T-cell (primary cell): ENCODE measurements at places on chromosomes 2 and 18. TPM values are rescaled to one million over a fixed set of nuclear protein-coding genes. Genes with fewer than 3 reads are reported as not detected.

DNA sequence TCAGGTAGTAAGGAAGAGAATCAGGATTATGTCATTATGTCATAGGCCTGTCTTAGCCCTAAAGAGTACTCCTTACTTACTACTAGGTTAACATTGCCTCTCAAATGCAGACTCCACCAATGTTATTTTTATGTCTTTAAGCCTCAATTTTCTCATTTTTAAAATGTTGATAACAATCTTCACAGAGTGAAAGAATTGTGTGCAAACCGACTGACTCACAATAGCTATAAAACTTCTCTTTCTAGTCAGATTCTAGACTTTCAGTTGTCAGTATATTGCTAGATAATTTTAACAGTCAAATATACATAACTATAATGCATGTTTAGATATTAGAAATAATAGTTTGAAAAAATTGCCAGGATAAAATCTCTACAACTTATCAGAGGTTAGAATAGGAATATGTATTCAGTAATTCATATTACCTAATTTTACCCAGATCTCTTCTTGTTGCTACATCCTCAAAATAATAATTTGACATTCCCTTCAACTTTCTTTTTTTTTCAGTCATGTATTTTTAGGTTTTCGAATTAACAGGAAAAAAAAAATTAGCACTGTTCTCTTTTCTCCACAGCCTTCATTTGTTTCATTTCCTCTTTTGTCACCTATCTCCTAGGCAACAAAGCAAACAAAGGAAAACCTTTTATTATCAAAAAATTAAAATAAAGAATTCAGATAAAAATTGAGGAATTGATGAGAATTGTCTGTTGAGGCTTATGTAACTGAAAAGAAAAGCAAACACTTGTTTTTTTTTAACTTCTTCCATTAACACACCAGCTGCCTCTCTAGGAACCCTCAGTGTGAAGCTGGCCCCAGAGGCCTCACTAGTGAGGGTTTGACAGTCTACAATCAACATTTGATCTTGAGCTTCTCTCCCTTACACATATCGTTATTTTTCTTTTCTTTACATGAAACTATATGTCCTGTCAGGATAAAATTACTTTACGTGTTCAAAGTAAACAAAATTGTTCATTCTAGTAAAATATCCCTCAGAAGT lies 279.0 kb downstream of the CALCRL start:
- H3K4me1 ChIP-seq = no peaks in the 10 kb centered on the region
- no peaks in the 10 kb centered on the region for H3K27me3 ChIP-seq
- H3K36me3 ChIP-seq = no peaks in the 10 kb centered on the region

DNA sequence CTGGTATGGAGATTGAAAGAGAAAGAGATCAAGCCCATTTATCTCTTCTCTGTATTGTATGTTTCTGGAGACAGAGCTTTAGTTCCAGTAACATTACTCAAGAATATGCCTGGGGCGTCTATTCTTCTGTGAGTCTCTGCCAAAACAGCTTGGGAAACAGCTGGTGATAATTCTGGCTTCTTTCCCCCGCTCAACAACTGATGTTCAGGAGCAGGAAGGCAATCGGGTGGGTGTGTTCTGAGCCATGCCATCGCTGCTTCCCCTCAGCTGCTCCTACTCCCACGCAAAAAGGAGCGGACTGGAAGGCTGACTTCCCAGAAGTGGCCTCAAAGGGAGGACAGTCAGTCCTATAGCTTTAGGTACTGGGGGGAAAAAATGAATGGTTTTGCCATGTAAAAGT lies 695.1 kb downstream of the PLCL1 start:
- no peaks in the 10 kb centered on the region for H3K4me1 ChIP-seq
- H3K4me3 ChIP-seq = no peak overlapping the region
- no peaks in the 10 kb centered on the region for H3K27me3 ChIP-seq
- no peak for DNase-seq

The LHCGR gene
- total RNA-seq = not detected

DNA sequence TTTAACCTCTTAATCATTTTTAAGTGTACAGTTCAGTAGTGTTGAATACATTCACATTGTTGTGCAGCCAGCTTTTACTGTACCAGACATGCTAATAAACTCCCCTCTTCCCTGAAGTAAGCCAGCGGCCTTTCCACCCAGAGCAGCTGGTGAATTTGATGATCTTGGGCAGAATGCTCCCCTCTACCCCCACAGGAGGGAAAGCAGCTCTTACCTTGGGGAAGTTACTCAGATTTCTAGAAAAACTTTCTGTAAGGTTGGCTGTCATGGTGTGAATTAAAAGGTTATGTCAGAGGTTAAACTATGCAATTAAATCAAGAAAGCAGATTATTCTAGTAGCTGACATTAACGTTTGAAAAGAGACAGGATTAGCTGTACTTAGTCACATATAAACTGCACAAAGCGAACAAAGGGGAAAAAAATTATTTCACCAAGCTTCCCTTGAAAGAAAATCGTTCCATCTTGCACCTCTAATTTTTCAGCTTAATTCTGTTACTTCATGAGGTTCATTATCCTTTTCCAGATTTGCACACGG lies 398.5 kb upstream of the NRP2 start:
- no peak overlapping the region for H3K4me3 ChIP-seq
- no peaks in the 10 kb centered on the region for H3K27me3 ChIP-seq
- DNase-seq = no peak
- no peak overlapping the region for H3K27ac ChIP-seq
- no peaks in the 10 kb centered on the region for H3K36me3 ChIP-seq

The ERBB4 gene
- total RNA-seq = not detected

GRCh38 chr18:9354256-9354655 lies 19.7 kb downstream of the TWSG1 start:
- no peaks in the 10 kb centered on the region for H3K27me3 ChIP-seq
- H3K4me3 ChIP-seq = no peak overlapping the region
- no peaks in the 10 kb centered on the region for H3K4me1 ChIP-seq
- H3K27ac ChIP-seq = no peak overlapping the region
- H3K36me3 ChIP-seq = no peaks in the 10 kb centered on the region

The DSEL gene
- total RNA-seq = 1.5 TPM

The CCDC68 gene
- not detected for total RNA-seq

The IL1RN gene
- not detected for total RNA-seq

DNA sequence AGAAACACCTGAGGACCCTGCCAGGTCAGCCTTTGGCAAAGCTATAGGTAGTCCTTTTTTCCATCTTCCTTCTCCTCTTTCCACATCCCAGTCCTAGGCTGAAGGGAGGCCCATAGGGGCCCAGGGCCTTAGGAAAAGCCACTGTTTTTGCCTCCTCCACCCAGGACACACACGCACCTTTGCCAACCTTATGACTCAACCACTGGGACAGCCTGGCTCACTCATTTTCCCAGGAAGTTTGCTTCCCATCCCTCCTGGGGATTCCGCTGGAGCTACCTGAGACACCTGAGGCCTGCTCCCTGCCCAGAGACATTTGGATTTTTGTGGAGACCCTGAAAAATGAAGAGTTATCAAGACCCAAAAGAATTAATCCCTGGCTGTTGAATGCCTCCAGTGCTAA lies 273.4 kb upstream of the SIX2 start:
- no peak for DNase-seq
- no peak overlapping the region for H3K27ac ChIP-seq
- H3K36me3 ChIP-seq = no peaks in the 10 kb centered on the region

The NPHP1 gene
- 0.47 TPM for total RNA-seq

The ANO7 gene
- 0.53 TPM for total RNA-seq

DNA sequence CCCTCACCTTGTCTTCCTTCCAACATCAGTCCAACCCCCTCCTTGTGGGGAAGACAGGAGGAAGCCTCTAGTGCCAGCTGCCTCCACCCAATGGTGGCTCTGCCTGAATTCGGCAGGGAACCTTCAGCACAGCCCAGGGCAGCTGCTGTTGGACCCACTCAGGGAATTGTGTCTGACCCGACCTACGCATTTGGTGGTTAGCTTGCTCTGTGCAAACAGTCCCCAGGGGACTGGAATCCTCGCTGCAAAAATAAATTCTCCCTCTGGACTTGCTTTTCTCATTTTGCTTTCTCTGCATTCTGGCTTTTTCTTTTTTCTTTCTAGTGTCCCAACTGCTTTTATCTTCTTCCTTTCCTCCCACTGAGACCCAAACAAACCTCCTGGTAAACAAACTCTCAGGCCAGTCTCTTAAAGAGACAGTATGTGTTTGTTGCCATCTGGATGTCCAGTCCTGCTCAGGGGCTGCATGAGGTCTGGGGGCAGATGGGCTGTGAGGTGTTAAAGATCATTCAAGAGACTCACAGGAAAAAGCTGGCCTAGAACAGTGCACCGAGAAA lies 137.7 kb upstream of the HAAO start:
- DNase-seq = no peak
- H3K4me1 ChIP-seq = no peaks in the 10 kb centered on the region
- no peaks in the 10 kb centered on the region for H3K36me3 ChIP-seq
- no peaks in the 10 kb centered on the region for H3K27me3 ChIP-seq

GRCh38 chr2:74293191-74293991 lies 49.8 kb downstream of the SLC4A5 start:
- DNase-seq = no peak
- H3K27me3 ChIP-seq = no peaks in the 10 kb centered on the region
- no peaks in the 10 kb centered on the region for H3K36me3 ChIP-seq
- no peaks in the 10 kb centered on the region for H3K4me1 ChIP-seq
- H3K4me3 ChIP-seq = no peak overlapping the region

DNA sequence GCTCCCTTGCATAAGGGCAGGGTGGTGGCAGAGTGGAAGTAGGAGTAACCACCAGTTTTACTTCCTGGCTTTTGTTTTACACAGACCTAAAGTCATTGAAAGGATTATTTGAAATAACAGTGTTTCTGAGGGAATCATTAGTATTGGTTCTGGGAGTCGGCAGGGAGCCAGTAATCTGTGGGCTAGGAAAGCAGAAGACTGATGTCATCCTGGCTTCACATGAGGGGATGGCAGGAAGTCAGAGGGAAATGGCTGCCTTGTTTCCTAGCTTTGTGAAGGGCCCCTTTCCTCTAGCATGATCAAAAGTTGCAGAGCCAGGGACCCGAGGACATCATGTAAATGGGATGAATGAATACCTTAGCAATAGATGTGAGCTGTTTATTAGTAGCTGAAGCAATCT lies 792.6 kb downstream of the CPS1 start:
- no peak overlapping the region for H3K27ac ChIP-seq
- H3K4me1 ChIP-seq = no peaks in the 10 kb centered on the region
- no peak for DNase-seq
- no peak overlapping the region for H3K4me3 ChIP-seq
- H3K27me3 ChIP-seq = no peaks in the 10 kb centered on the region

GRCh38 chr2:50125246-50125645 lies 906.7 kb downstream of the NRXN1 start:
- H3K4me3 ChIP-seq = no peak overlapping the region
- no peaks in the 10 kb centered on the region for H3K27me3 ChIP-seq
- no peaks in the 10 kb centered on the region for H3K4me1 ChIP-seq

- no peak overlapping the region for H3K4me3 ChIP-seq
- H3K27ac ChIP-seq = no peak overlapping the region
- H3K4me1 ChIP-seq = no peaks in the 10 kb centered on the region
- no peaks in the 10 kb centered on the region for H3K27me3 ChIP-seq
Observed at GRCh38 chr2:185472574-185472973, 266.0 kb upstream of the FSIP2 start.
